Right atrium auricular region (tissue), 2 donors: ENCODE measurements at places on chromosomes 16 and 17. TPM values are rescaled to one million over a fixed set of nuclear protein-coding genes. Genes with fewer than 3 reads are reported as not detected.

- no peak for DNase-seq
- H3K4me1 ChIP-seq = no peaks in the 10 kb centered on the region
- H3K27me3 ChIP-seq = no peaks in the 10 kb centered on the region
- H3K4me3 ChIP-seq = peak overlapping the region; percentile 6
- H3K27ac ChIP-seq = peak overlapping the region; percentile 93
- no peaks in the 10 kb centered on the region for H3K36me3 ChIP-seq
Measured at GRCh38 chr17:45171338-45172231, 9.9 kb downstream of the HEXIM2 start.

DNA sequence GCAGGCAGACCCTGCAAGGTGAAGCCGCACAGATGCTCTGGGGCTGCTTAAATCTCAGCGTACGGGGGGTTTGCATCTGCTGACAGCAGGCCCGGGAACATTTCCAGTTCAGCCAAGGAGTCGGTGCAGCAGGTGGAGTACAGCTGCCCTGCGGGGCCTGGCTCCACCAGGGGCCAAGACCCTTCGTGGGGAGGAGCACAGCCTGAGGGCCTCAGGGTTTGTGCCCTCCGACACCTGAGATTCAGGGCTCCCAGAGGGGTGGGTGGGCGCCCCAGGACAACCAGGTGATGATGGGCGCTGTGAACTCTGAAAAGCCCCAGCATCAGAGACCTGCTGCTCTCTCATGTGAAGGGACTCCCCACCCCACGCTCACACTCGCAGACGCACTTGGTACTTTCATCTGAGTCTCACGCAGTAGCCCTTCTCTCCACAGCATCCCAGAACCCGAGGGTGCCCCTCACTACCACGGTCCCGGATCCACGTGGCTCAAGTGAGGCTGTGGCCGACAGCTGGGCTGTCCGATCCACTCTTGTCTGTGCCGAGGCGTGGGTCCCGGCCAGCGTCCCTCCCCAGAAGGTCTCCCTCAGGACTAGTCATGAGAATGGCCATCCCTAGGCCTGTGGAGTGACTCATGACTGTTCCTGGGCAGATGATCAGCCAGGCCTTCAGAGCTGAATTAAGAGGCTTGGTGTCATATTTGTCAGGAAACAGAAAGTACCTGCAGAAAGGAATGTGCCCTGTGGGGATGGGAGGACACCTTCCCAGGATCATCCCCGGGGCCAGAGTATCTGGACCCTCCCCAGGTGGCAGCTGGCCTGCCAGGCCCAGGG, 29.6 kb downstream of the ACSF3 start:
- H3K27me3 ChIP-seq = no peaks in the 10 kb centered on the region
- no peak overlapping the region for H3K4me3 ChIP-seq
- H3K27ac ChIP-seq = no peak overlapping the region
- peaks cover 20% of the 10 kb centered on the region for H3K36me3 ChIP-seq
- no peaks in the 10 kb centered on the region for H3K4me1 ChIP-seq

KREMEN2 gene
- not detected for total RNA-seq

CLEC18A gene
- total RNA-seq = 0.47 TPM

DNA sequence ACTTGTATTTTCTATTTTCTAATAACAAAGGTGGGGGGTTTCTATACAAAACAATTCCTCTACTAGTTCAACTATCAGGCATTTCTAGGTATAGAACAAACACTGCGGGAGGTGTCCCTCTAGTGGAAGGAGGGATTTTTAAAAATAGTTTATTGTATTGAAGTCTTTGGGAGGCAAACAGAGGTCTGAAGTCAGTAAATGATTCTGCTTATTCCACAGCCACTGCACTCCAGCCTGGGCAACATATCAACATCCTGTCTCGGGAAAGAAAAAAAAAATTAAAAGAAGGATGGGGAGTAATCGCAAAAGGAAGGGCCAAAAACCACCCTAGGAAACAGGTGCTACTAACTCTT, 648 bp upstream of the ERCC4 start:
- peak overlapping the region; percentile 72 for H3K27ac ChIP-seq
- H3K4me1 ChIP-seq = no peaks in the 10 kb centered on the region
- H3K36me3 ChIP-seq = peaks cover 15% of the 10 kb centered on the region

ZFP3 gene
- total RNA-seq = 7.2 TPM

GRCh38 chr16:60407606-60408005, 1628.6 kb downstream of the CDH8 start:
- no peaks in the 10 kb centered on the region for H3K4me1 ChIP-seq
- H3K27ac ChIP-seq = no peak overlapping the region
- no peak overlapping the region for H3K4me3 ChIP-seq
- no peaks in the 10 kb centered on the region for H3K27me3 ChIP-seq
- DNase-seq = no peak
- H3K36me3 ChIP-seq = no peaks in the 10 kb centered on the region

GRCh38 chr16:21161211-21161610, 2.7 kb downstream of the LDAF1 start:
- H3K27me3 ChIP-seq = no peaks in the 10 kb centered on the region
- no peak for DNase-seq
- peak overlapping the region; percentile 18 for H3K27ac ChIP-seq
- peaks cover 65% of the 10 kb centered on the region for H3K4me1 ChIP-seq
- H3K4me3 ChIP-seq = no peak overlapping the region

DNA sequence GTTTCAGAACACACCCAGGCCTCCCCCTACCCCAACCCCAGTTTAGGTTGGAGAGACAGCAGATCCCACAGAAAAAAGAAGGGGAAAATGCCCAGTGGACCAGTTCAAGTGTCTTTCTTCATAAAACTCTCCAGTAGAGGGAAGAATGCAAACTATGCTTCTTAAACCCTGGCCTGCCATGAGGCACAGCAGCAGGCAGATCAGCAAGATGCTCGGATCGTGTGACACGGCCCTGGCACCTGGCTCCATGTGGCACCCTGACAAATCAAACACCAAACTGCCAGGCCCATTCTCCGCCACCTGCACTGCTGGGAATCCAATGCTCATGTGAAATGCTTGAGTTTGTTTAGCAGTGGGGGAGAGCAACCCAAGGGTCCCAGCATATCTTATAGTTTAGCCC, 166.8 kb downstream of the SOX9 start:
- H3K4me3 ChIP-seq = no peak overlapping the region
- H3K36me3 ChIP-seq = no peaks in the 10 kb centered on the region
- H3K4me1 ChIP-seq = no peaks in the 10 kb centered on the region
- H3K27me3 ChIP-seq = no peaks in the 10 kb centered on the region
- no peak for DNase-seq
- H3K27ac ChIP-seq = no peak overlapping the region

GPR142 gene
- total RNA-seq = not detected

KRTAP4-9 gene
- not detected for total RNA-seq

DNA sequence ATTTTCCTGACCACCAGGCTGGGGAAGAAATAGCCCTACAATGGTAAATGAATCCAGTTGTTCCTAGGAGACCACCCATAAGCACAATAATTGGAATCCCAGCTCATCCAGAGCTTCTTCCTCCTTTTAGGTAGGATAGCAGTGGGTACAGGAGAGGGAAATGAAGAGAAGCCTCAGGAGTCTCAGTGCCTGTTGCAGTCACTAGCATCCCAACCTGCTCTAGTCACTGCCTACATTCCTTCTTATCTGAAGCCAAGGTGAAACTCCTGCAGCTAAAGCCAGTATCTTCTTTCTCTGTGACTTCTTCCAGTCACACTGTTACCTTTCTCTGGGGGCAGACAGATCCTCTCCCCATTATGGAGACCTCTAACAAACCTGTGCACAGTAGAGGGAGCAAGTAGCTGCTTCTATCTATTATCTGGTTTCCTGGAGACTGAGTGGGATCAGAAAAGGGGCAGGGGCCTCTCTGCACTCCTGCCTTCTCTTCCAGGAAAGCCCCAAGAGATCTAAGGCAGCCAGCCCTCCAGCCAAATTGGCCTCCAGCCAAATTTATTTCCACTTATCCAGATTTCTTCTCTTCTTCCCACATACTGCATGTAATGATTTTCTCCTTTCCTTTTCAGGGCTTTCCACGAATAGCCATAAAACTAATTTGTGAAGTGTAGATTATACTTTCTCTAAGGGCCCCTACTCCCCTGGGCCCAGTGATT, 85.5 kb downstream of the SSH2 start:
- no peaks in the 10 kb centered on the region for H3K4me1 ChIP-seq
- DNase-seq = no peak
- no peaks in the 10 kb centered on the region for H3K27me3 ChIP-seq
- H3K4me3 ChIP-seq = no peak overlapping the region

GRCh38 chr17:61205931-61206330, 193.7 kb upstream of the TBX2 start:
- H3K36me3 ChIP-seq = no peaks in the 10 kb centered on the region
- H3K4me3 ChIP-seq = no peak overlapping the region
- H3K4me1 ChIP-seq = peaks cover 21% of the 10 kb centered on the region
- no peaks in the 10 kb centered on the region for H3K27me3 ChIP-seq

DNA sequence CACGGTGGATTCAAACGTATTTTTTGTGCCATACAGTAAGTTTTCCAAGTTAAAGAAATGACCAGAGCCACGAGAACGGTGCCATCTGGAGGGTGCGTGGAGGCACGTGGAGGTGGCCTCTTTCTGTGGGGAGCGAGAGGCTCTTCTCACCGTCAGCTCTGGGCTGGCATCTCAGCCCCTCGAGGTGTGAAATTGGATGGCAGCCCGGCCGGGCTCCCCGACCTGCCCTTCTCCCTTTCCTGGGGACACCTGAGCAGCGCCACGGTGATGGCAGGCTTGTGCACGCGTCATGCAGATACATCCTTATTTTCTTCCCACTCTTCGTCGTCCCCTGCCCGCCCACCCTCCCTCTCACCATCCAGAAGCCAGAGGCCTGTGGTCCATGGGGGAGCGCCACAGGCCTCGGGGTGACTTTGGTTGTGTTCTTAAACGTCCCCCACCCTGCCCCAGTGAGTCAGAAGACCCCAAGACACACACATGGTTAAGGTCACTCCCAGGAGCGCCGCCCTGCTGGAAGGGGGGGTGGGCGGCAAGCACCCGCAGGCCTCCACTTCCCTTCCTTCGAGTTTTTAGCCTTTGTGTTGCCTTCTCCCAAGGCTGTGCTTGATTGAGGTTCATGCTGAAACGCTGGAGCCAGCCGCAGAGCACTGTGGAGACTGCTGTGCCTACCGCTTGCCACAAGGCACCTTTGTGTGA, 109.4 kb downstream of the BANP start:
- no peaks in the 10 kb centered on the region for H3K27me3 ChIP-seq
- no peak overlapping the region for H3K27ac ChIP-seq
- no peaks in the 10 kb centered on the region for H3K4me1 ChIP-seq
- peaks cover 12% of the 10 kb centered on the region for H3K36me3 ChIP-seq

- no peak for DNase-seq
- H3K4me1 ChIP-seq = peaks cover 12% of the 10 kb centered on the region
- no peaks in the 10 kb centered on the region for H3K36me3 ChIP-seq
Measured at GRCh38 chr16:75273054-75273925, 21.9 kb upstream of the BCAR1 start.

GRCh38 chr17:59791603-59792457, 84.4 kb downstream of the VMP1 start:
- no peaks in the 10 kb centered on the region for H3K36me3 ChIP-seq
- DNase-seq = no peak

GFER gene
- 11.9 TPM for total RNA-seq

- no peaks in the 10 kb centered on the region for H3K36me3 ChIP-seq
- H3K4me1 ChIP-seq = no peaks in the 10 kb centered on the region
- no peak for DNase-seq
- no peaks in the 10 kb centered on the region for H3K27me3 ChIP-seq
- no peak overlapping the region for H3K27ac ChIP-seq
Measured at GRCh38 chr16:26988186-26988585, 78.5 kb upstream of the C16orf82 start.

PYDC1 gene
- total RNA-seq = not detected

PIK3R5 gene
- 5.0 TPM for total RNA-seq

DNA sequence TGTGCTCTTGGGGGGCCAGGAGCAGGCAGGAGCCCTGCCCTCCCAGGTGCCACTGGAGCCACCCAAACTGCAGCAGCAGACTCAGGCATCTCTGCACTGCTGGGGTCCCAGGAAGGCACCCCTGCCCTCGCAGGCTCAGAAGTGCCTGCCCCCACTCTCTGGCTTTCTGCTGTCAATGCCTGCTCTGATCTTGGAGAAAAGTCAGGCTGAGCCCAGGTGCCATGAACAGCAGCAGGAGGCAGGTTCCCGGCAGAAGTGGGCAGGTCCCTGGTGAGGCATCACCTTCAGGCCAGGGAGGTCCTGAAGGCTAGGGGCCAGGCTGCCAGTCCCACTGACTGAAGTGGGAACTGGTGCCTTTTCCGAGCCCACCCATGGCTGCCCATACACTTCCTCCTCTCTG, 106.5 kb downstream of the MGAT5B start:
- DNase-seq = no peak
- H3K27ac ChIP-seq = no peak overlapping the region
- no peaks in the 10 kb centered on the region for H3K27me3 ChIP-seq
- H3K4me1 ChIP-seq = no peaks in the 10 kb centered on the region

GRCh38 chr17:40309031-40309948, at the start of gene RARA:
Gene RARA (plus strand): TSS chr17:40309180. CDS start chr17:40331219, 22,039 bp downstream.
- H3K4me1 ChIP-seq = peaks cover 9% of the 10 kb centered on the region
- DNase-seq = no peak
- peak within 1 kb of the TSS; percentile 44 for H3K4me3 ChIP-seq
- no peaks in the 10 kb centered on the region for H3K36me3 ChIP-seq
- H3K27me3 ChIP-seq = no peaks in the 10 kb centered on the region

GRCh38 chr17:57004944-57005579, 27.1 kb downstream of the SCPEP1 start:
- H3K4me1 ChIP-seq = no peaks in the 10 kb centered on the region
- H3K36me3 ChIP-seq = peaks cover 27% of the 10 kb centered on the region
- no peak for DNase-seq
- H3K27me3 ChIP-seq = no peaks in the 10 kb centered on the region

DNA sequence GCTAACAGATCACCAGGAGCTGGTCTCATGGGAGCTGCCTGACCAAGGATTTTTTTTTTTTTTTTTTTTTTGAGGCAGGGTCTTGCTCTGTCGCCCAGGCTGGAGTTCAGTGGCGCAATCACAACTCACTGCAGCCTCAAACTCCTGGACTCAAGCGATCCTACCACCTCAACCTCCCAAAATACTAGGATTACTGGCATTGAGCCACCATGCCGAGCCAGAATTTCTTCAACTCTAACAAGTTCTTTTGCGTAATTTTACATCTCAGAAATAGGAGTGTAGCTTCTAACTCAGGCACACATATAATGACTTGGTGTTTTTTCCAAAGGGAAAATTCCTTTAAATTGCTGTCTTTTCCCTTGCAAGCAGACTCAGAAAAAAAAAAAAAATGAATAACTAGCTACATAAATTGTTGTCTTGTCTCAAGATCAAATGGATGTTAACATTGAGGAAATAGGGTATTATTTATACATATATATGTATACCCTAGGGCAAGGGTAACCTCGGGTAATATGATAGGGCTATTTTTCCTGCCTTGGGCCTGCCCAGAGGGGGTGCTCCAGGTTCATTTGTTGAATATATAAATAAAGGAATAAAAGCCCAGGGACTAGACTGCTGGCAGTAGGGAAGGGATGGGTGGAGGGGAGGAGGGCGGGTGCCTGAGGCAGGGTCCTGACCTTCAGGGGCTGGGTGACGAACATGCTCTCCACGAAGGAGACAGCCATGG, 42.8 kb upstream of the GCSH start:
- no peaks in the 10 kb centered on the region for H3K4me1 ChIP-seq
- H3K36me3 ChIP-seq = no peaks in the 10 kb centered on the region
- H3K27me3 ChIP-seq = no peaks in the 10 kb centered on the region
- no peak for DNase-seq
- no peak overlapping the region for H3K4me3 ChIP-seq
- no peak overlapping the region for H3K27ac ChIP-seq

GRCh38 chr16:31260136-31260931, 559 bp downstream of the ITGAM start:
- H3K27me3 ChIP-seq = no peaks in the 10 kb centered on the region
- H3K36me3 ChIP-seq = no peaks in the 10 kb centered on the region
- no peaks in the 10 kb centered on the region for H3K4me1 ChIP-seq
- peak overlapping the region; percentile 26 for H3K4me3 ChIP-seq
- no peak overlapping the region for H3K27ac ChIP-seq
